ENCODE measurements at places on chromosomes 16 and 17.

- no peak for DNase-seq
Measured at GRCh38 chr16:89354325-89354724, 136.0 kb downstream of the ANKRD11 start.

GRCh38 chr16:30651124-30652004 lies 604 bp downstream of the PRR14 start:
- no peak for DNase-seq

DNA sequence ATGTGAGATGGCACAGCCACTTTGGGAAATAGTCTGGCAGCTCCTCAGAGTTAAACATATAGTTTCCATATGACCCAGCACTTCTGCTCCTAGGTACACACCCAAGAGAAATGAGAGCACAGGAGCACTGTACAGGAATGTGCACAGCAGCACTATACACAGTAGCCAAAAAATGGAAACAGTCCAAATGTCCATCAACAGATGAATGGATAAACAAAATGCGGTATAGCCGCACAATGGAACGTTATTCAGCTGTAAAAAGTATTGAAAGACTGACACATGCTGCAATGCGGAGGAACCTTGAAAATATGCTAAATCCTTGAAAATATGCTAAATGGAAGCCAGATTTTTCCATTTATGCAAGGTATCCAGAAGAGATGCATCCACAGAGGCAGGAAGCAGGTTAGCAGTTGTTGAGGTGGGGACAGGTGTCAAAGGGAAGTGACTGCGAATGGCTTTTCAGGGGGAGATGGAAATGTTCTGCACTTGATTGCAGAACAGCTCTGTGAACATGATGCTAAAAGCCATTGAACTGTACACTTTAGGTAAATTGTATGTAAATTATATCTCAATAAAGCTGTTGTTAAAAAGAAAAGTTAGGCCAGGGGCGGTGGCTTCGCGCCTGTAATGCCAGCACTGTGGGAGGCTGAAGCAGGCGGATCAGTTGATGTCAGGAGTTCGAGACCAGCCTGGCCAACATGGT lies 80.7 kb downstream of the MPRIP start:
- no peak for DNase-seq

DNA sequence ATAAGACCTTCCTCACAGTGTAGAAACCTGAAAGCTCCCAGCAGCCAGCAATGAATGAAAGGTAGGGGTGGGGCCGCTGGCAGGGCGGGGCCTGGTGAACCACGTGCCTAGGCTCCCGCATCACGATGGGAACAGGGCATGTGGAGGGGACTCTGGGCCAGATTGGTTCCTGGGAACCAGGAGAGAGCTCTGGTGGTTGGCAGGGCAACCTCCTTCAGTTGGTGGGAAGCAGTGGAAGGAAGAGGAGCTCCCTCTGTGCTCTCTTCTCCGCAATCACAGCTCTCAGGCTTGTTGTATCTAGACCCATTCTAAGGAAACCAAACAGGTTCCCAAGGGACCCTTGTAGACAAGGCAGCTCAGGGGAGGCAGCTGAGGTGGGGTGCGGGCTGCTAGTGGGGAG lies 10.5 kb downstream of the GGA2 start:
- DNase-seq, result no peak

DNA sequence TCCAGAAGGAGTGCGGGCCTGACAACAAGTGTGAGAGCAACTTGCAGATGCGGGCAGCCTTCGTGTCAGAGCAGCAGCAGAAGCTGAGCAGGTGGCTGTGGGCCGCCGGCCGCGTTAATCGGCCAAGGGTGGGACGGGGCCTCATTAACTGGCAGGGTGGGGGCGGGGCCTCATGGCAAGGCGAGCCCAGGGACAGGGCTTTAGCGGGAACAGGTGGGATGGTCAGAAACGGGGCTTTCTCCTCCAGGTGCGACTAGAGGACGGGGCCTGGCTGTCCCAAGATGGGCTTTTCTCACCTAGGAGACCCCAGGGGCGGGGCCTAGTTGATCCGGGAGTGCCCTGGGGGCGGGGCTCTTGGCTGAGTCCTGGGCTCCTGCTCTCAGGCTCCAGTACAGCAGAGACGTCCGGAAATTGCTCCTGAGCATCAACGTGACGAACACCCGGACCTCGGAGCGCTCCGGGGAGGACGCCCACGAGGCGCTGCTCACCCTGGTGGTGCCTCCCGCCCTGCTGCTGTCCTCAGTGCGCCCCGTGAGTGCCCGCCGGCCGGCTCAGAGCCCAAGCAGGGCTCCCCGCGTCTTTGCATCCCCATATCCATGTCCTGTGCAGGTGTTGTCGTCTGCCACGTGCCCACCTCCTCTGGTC lies 18.4 kb upstream of the PDK2 start:
- DNase-seq, result no peak

DNA sequence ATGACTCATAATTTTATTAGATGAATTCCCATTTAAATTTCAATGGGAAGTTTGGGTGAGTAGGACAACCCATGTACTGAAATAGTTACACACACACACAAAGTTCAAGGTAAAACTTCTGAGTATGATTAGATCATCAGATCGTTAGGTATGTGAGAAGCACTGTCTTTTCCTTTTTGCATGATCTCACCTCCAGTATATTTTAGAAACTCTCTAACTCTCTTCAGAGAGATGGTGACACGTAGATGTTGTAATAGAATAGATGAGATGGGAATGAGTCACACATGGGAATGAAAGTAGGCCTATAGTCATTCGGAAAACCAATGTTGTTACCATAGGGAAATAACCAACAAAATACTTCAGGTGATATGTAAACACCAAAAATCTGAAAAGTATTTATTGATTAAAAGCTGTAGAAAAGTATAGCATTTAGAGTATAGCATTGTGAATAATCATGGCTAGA lies 22.2 kb downstream of the KRT23 start:
- DNase-seq, result no peak

DNA sequence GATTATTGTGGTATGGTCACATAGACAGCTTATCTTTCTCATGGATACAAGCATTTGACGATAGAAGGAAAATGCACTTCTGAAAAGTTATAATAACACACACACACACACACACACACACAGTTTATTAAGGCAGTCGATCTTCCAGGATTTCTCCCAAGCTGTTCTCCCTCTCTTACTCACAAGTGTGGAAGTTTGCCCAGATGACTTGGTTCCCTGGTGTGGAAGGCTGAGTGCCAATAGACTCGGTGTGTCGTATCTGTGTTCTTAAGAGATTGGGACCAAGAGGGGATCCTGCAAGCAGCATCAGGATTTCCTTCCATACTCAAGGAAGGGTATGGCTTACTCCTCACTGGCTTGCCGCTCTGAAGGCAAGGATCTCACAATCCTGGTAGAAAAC lies 279.6 kb downstream of the HS3ST3B1 start:
- DNase-seq, result no peak

GRCh38 chr17:31738488-31738887 lies 120.6 kb downstream of the COPRS start:
- no peak for DNase-seq

DNA sequence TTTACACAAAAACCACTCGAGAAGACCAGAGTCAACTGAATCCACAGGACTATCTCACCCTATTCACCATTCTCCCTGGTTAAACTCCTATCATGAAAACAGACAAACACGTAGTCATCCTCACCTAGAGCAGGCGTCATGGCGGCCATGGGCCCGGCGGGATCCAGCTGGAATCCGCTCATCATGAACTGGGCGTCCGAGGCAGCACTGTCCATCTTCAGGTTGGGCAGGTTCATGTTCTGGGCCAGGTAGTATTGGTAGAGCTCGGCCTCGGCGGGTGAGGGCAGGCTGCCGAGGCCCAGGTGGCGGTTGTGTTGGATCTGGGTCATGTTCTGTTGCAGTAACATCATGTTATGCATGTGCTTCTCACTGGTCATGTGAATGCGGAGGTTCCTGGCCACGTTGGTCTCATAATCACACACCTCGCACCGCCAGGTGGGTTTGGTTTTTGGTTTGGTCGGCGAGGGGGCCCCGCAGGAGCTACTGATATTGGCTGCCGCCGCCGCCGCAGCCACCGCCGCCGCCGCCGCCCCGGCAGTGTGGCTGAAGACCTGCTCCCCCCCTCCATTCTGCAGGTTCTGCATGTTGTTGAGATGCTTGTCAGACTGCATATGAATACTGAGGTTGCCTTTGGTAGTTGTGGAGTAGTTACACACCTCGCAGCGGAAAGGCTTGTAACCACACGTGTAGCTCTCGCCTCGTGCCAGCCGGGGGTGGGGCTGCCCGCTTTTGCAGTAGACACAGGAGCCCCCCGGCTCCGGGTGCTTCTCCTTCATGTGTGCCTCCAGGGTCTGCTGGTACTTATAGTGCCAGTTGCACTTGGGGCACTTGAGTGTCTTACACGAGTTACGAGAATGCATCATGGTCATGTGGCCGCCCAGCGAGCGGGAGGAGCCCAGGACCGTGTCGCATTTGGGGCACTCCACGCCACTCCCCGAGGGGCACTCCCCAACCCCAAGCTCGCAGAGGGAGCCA lies 90.3 kb downstream of the ZFHX3 start:
- DNase-seq, result no peak

GRCh38 chr17:44955674-44956425 lies 8.3 kb upstream of the KIF18B start:
- DNase-seq, result no peak

GRCh38 chr17:51142597-51142996 lies 10.8 kb upstream of the NME1 start:
- no peak for DNase-seq

GRCh38 chr17:45848405-45848804 lies 3.7 kb downstream of the SPPL2C start:
- no peak for DNase-seq

- DNase-seq, result no peak
Measured at GRCh38 chr17:78804777-78805176, 22.7 kb upstream of the CYTH1 start.

DNA sequence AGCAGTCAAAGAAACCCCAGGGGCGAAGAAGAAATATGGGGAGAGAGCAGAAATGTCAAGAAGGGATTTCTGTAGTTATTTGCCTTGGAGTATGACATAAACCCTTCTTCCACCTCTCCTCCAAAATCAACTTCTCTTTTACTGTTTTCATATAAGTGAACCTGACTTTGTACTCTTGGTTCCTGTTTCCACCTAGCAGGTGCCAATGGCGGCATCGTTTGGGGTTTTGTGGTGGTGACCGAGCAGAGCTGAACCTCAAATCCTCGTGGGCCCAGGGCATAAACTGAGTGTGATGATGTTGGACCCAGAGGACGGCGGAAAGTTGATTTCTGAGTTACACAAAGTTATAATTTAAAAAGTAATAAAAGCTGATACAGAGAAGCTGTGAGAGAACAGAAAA lies 39.6 kb upstream of the PSMD7 start:
- no peak for DNase-seq

DNA sequence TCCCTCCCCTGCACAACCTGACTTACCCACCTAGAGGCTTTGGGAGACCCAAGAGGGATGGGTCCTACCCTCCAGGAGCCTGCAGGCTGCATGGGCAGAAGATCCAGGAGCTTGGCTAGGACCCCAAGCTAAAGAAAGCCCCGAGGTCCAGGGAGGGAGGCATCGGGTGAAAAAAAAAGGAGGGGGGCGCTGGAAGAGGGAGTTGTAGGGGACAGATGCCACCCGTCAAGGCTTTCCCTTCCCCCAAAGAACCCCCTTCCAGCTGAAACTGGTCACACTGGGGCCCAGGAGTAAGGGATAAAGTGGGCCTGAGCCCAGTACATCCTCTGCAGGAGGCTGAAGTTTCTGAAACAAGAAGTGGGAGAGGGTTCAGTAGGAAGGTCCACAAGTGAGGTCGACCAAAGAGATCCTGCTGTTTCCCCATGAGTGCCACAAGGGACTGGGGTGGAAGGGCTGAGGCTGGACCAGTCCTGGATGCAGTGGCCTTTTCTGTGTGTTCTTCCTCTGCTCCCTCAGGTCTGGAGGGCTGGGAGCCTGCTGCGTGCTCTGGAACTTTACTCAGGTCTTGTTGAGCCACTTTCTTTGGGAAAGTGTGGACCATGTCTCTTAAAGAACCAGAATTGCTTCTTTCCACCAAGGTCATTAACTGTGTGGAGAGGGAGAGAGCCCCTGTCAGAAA lies 14.2 kb upstream of the CBFB start:
- no peak for DNase-seq

DNA sequence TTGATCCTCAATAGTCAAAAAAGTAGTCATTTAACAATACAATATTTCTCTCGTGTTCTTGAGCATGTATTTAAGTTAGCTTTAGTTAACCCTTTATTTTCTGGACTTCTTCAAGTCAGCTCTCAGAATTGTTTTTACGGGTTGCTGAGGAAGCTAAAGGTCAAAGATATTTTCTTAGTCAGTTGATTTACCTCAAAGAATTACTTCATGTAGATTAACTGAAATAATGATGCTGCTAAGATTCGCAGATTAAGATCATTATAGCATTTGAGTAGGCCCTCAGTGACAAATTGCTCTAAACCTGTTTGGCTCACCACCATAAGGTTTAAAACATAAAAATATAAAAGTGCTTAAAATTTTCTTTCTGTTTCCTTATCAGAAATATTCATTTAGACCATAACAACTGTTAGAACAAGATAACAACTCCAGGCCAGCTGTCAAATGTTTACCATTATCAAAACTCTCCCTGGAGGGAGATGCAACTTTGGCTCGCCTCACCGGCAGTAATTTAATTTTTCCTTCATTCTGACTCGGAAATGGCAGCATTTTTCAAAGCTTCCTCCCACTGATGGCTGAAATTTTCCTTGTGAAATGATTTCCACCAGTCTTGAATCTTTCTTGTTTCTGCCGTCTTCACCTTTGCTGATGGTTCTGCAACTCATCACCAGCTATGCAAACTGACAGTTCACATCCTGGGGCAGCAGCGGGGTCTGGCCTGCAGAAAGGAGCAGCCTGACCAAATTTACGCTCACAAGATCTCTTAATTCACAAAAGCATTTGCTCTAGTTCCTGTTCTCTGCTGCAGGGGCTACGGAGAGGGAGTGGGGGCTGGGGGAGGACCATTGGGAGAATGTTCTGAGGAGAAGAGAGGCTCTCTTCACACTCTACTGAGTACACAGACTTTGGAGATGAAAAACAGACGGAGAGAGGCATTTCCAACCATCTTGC lies 254.8 kb upstream of the TBX2 start:
- DNase-seq, result no peak

DNA sequence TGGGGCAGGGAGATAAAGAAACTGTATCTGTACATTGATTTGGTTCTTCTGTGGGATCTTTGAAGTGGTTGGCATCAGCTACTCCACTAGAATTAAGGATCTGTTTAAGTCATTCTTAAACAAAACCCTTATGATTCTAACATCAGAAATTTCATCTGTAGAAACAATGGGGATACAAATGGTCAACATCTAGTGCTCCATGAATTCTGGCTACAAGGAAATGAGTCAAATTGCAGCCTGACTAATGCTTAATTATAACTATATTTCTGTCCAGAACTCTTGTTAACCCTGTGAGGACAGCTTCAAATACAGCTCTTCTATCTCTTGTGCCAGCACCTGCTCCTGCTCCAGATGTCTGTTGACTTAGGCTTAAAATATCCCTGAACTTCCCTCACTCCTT lies 13.9 kb upstream of the GINS3 start:
- DNase-seq, result no peak

GRCh38 chr16:89476379-89476778 lies 14.0 kb downstream of the ANKRD11 start:
- DNase-seq, result no peak

- DNase-seq, result peak; percentile 43
Measured at GRCh38 chr16:19601083-19601976, 45.8 kb downstream of the VPS35L start.
